ENCODE measurements at places on chromosomes 1 and 21.

- DNase-seq: no peak
Observed at GRCh38 chr1:82565546-82565945, 764.8 kb downstream of the ADGRL2 start.

- DNase-seq: no peak
Observed at GRCh38 chr1:202329891-202330290, 11.8 kb downstream of the UBE2T start.

DNA sequence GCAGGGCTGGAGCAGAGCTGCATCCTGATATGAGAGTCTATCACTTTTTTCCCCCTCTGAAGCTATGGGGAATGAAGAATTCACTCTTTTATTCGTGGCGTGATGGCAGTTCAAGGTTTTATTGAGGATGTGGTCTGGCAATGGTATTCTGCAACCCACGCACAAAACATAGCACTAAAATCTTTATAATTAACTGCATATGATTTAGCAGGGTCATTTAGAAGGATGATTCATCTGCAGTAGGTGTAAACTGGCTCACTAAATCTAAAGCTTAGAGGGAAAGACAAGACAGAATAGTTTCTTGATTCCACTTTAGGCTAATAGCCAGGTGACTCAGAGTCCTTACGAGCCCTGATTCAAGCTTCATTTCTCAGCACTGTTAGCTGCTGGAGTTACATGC lies 25.0 kb upstream of the CHRM3 start:
- no peak for DNase-seq

DNA sequence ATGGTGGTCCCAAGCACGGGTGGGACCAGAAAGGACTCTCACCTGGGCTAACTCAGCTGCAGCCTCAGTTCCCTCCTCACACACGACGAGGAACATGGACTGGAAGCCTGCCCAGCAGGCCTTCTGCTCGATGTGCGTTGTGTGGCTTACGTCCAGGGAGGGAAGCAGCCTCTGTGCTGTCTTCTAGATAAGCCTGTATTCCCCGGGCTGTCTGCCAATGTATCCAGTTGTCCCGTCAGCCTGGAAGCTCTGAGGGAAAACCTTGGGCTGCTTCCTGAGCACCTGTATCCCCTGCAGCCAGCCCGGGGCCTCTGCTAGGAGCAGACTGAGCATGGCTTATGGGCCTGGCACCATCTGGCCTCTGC lies 10.5 kb downstream of the PCSK9 start:
- no peak for DNase-seq

DNA sequence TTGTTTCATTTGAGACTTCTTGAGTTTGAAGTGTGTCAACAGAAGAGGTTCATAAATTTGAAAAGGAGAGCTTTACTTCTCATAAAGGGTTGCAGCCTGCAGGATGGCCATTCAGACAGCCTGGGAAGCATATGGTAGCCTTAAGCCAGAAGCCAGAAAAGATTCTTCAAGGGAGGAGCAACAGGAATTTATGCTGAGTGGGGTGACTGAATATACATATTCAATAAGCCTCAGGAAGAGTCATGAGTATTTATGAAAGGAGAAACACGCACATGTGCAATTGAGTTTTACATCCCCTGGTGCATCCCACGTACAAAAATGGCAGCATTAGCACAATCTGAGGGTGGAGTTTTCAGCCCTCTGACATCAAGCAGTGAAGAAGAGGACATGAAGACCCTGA lies 290.2 kb downstream of the KCTD3 start:
- DNase-seq: no peak

DNA sequence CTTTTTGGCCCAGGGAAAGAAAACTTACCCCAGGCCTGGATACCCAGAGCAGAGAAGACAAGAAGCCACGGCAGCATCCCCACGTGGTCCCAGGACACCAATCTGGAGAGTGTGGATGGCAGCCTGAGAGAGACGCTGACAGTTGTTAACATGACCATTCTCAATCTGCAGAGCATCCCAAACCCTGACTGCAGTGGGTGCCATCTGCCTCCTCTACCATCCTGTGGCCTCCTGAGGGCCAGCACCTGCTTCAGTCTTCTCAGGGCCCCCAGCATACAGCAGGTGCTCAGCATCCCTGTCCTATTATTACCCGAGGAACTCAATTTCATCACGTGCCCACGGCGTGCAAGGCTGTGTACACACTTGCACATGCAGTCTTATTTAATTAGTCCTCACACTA lies 785 bp downstream of the PGLYRP4 start:
- DNase-seq: no peak

DNA sequence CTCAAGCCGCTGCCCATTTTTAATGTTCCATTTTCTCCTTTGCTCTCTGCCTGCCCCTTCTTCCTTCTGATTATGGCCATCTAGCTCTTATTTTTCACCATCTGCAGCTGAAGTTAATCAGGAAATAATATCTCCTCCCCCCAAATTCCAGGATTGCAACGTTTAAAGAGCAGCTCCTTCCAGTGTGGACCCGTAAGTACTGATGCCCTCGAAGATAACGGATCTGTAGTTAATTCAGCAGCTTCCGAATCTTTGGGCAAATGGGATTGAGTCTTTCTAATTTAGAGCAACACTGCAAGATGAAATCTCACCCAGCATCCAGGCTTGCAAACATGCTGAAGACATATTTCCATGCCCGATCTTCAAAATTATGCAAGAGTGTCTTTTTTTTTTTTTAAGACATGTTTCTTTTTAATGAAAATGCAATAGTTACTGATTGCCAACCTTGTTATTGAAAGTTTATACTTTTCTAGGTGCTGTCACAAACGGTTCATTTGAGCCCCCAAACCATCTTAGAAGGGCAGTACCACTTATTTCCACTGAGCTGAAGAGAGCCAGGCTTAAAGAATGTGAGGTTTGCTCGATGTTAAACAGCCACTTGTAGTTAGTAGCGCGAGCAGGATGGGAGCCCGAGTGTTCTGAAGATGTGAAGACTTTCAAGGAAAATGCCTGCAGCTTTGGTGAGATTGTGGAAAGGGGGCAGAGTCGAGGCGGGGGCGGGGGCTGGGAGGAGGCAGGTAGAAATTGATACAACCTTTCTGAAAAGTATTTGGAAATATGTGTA lies 10.9 kb upstream of the RCAN3 start:
- no peak for DNase-seq

GRCh38 chr21:29189353-29189752 lies 58.9 kb downstream of the MAP3K7CL start:
- DNase-seq: no peak

GRCh38 chr1:151934048-151934493 lies 24.8 kb upstream of the THEM4 start:
- peak; percentile 39 for DNase-seq

- no peak for DNase-seq
Observed at GRCh38 chr1:161342821-161343220, 24.9 kb downstream of the CFAP126 start.

- DNase-seq: no peak
Observed at GRCh38 chr21:45334591-45335081, 46.9 kb upstream of the POFUT2 start.

GRCh38 chr1:2554621-2555387 lies 1.4 kb upstream of the TNFRSF14 start:
- peak; percentile 59 for DNase-seq

GRCh38 chr1:208576425-208576824 lies 332.2 kb upstream of the PLXNA2 start:
- DNase-seq: no peak

GRCh38 chr1:201019321-201019977 lies 4.1 kb downstream of the KIF21B start:
- DNase-seq: peak; percentile 87

GRCh38 chr1:25425098-25426085 lies 4.8 kb upstream of the RHCE start:
- no peak for DNase-seq

DNA sequence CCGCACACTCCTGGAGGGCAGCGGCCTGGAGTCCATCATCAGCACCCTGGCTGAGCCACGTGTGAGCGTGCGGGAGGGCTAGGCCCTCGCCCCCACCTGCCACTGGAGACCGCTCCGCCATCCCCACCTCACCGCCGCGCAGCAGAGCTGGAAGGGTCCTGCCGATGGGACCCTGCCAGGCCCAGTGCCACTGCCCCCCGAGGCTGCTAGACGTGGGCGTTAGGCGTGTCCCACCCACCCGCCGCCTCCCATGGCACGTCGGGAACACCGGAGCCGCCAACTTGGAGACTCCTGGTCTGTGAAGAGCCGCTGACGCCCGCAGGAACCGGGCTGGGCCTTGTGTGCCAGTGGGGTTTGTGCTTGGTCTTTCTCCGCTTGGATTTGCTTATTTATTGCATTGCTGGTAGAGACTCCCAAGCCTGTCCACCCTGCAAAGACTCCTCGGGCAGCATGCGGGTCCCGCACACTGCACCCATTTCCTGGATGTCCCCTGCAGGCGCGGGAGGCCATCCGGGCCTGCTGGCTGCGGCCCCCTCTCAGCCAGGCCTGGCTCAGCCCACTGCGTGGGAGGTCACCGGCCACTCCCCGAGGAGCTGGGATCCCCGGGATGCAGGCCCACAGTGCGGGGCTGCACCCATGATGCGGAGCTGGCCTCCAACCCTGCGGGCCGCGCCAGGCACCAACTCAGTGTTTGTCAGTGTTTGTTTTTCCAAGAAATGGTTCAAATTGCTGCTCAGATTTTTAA lies 6.0 kb downstream of the LY9 start:
- no peak for DNase-seq

GRCh38 chr1:44031252-44032169 lies at the start of gene SLC6A9:
SLC6A9 (minus strand) TSS chr1:44031462; CDS start chr1:44024277, 7,185 bp downstream.
- no peak for DNase-seq

DNA sequence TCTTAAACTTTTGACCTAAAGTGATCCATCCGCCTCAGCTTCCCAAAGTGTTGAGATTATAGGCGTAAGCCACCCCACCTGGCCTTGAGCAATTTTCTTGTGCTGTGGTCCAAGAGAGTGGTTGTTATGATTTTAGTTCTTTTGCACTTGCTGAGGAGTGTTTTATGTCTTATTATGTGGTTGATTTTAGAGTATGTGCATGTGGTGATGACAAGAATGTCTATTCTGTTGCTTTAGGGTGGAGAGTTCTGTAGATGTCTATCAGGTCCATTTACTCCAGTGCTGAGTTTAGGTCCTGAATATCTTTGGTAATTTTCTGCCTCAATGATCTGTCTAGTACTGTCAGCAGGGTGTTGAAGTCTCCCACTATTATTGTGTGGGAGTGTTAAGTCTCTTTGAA lies 11.2 kb upstream of the S100B start:
- no peak for DNase-seq

Measured in naive thymus-derived CD8-positive, alpha-beta T cell (primary cell).